ENCODE measurements at places on chromosomes 12 and 14.

DNA sequence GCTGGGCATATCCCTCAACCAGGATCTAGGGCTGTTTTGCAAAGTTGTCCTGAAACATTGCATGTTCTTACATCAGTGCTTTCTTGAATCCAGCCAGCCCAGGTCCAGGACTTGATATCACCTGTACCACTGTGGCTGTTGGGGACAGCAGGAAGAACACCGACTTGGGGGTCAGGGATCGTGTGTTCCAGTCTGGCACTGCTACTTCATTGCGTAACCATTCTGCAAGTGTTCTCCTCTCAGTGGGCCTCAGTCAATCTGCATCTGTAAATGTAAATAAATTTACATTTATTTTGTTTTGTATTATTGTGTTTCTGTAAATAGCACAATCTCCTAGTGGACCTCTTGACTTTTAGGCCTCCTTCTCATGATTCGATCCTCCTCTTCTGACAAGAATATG lies 167.3 kb downstream of the SUDS3 start:
- no peak for DNase-seq

DNA sequence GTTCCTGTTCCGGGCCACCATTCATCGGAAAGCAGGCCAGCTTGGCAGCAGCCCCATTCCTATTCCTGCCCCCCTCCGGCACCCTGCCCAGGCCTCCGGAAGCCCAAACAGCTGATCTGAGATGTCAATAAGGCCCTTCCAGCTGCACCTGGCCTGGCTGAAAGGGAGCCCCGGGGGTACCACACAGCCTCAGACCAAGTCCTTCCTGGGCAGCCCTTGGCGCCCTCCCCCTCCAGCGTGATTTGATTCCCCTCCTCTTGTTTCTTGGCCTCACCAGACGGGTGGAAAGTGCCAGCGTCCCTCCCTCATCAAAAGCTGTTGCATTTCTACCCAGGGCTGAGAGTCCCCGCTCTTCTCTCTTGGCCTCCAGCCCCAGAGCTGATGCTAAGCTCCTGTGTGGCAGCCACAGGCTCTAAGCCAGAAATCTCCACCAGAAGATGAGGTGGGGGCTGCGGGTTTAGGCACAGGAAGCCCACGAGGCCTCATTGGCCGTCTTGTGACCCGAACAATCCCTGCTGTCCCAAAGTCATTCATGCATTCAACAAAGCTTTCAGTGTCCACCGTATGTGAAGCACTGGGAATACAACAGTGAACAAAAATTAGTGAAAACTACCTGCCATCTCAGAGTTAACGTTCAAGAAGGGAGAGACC lies 215.4 kb downstream of the SLC41A2 start:
- no peak for DNase-seq

DNA sequence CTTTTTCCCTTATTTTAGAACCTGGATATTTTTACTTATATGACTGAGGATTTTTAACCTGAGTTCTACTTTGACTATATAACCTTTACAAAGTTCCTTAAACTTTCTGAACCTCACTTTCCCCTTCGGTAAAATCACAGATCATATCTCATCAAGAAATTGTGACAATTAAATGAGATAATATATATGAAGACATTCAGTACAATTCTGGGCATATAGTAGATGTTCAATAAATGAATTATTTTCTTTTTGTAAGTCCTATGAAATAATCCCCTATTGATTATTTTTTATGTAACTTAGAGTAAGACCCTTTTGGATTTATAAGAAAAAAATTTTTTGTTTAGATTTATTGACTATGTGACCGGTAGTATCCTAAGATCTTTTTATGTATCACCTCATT lies 17.6 kb upstream of the FAM177A1 start:
- DNase-seq, result no peak

- no peak for DNase-seq
Observed at GRCh38 chr14:24630872-24631477, 3.0 kb downstream of the GZMB start.

DNA sequence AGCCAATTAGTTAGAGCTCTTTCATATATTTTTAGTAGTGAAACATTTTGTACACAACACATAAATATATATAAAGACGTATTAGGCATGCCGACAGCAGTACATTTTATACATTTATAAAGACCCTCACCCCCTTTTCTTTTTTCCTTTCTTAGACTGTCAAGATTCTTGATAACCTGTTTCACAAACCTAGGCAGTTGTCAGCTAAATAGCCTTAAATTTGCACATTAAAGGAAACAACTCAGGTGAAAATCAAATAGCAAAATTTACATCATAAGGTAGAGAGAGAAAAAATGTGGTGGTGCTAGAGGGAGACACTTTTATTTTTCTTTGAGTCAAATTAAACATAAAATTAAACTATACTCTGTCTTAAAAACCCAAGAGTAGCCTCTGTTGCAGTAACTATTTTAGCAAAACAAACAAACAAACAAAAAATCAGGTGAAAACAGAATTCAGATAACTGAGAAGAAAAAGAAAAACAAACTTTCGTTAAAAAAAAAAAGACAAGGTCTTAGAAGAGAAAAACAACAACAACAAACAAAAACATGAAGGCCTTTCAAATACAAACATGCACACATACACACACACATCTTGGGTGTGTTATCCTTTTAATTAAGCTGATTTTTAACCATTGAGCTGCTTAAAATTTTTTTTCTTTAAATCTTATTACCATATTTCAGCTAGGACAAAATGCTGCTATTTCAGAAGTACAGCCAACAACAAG lies 23.1 kb upstream of the SLC7A8 start:
- no peak for DNase-seq

GRCh38 chr14:102223682-102224081 lies 81.3 kb downstream of the MOK start:
- DNase-seq, result no peak

DNA sequence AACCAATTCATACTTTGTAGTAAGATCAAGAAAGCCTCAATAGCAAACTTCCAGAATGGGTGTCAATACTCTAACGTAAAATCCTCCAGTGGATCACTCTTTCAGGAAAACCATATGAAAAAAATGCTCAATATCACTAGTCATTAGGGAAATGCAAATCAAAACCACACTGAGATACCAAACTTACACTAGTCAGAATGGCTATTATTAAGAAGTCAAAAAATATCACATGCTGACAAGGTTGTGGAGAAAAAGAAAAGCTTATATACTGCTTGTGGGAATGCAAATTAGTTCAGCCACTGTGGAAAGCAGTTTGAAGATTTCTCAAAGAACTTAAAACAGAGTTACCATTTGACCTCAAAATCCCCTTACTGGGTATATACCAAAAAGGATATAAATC lies 49.5 kb upstream of the ATXN7L3B start:
- DNase-seq, result no peak

DNA sequence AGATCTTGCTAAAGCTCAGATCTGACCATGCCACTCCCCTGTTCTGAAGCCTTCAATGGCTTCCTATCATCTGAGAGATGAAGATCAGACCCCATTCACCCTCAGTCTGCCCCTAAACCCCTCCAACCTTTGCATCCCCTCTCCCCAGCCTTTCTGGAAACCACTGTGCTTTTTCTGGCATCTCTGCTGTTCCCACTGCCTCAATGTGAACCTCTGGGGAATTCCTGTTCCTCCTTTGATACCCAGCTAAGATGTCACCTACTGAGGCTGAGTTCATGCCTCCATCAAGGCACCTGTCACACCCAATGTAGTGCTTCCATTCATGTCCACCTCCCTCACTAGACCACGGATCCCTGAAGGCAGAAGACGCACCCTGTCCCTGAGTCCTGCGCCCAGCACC lies 19.3 kb downstream of the CYP46A1 start:
- no peak for DNase-seq

DNA sequence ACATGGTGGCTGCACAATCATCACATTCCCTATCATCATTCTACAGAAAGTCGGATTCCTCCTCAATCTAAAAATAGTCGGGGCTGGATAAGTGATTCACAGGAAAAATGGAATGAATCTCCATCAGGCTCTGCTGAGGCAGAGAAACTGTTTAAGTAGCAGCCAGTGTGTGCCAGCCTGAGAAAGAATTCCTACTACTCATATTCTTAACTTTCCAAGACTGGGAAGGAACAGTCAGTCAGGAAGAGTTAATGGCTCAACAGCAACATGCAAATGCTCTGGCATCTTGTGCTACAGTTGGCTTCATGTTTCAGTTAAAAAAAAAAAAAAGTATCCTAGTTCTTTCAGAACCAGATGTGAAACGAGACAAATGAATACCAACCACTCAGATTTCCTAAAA lies 187.0 kb downstream of the GRIP1 start:
- no peak for DNase-seq

DNA sequence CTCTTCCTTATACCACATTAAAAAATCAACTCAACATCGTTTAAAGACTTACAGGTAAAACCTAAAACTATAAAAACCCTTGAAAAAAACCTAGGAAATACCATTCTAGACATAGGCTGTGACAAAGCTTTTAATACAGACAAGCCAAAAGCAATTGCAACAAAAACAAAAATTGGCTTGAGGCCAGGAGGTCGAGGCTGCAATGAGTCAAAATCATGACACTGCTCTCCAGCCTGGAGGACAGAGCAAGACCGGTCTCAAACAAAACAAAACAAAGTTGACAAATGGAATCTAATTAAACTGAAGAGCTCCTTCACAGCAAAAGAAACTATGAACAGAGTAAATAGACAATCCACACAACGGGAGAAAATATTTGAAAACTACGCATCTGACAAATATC lies 1057.8 kb downstream of the FSCB start:
- DNase-seq, result no peak

Data from GF-D8 (cell line).